Colonic mucosa (tissue), 4 donors: ENCODE measurements at places on chromosomes 16 and 17. TPM values are rescaled to one million over a fixed set of nuclear protein-coding genes. Genes with fewer than 3 reads are reported as not detected.

DNA sequence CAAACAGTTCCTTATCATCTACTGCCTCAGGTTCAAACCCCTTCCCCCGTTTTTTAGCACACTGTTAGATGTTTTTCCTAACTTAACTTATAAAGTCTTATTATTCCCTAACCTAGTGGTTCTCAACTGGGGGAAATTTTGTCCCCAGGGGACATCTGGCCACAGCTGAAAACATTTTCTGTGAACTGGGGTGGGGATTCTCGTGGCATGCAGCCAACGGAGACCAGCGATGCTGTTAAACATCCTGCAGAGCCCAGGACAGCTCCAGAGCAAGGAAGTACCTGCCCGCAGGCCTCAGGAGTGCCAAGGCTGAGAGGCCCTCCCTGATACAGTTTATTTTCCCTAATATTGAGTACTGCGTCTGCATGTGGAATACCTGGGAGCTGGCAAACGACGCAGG is 24.3 kb downstream of the ZCCHC14 start:
- DNase-seq, result no peak

DNA sequence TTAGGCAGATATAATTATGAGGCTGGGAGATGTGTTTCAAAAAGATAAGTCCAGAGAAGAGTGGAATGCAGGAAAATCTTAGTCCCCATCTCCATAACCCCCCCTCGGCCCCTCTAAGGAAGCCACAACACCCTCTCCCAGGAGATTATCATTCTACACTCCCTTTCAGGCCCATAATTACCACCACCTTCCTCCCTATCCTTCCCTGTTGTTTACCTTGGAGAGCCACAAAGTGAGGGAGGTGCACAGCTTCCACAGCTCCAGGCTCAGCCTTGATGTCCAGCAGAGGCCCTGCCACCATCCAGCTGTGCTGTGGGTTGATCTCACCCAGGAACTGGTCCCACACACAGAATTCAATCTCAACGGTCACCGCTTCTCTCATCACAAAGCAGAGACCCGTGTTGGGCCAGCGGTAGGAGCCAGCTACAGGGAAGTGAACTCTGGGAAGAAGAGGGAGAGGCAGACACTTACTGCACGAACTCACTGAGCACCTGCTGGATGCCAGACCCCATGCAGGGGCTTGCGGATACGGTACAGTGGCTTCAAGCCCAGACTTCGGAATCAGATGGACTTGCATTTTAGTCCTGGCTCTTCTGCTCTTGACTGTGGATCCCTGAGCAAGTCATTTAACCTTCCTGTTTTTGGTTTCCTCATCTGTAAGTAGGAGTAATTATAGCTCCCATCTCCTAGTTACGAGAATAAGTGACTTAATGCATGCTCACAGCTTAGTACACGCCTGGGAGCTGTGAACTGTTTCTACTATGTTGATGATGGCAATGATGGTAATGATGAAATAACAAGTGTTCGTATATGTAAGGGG is 44.1 kb downstream of the MIS12 start:
- DNase-seq, result no peak

DNA sequence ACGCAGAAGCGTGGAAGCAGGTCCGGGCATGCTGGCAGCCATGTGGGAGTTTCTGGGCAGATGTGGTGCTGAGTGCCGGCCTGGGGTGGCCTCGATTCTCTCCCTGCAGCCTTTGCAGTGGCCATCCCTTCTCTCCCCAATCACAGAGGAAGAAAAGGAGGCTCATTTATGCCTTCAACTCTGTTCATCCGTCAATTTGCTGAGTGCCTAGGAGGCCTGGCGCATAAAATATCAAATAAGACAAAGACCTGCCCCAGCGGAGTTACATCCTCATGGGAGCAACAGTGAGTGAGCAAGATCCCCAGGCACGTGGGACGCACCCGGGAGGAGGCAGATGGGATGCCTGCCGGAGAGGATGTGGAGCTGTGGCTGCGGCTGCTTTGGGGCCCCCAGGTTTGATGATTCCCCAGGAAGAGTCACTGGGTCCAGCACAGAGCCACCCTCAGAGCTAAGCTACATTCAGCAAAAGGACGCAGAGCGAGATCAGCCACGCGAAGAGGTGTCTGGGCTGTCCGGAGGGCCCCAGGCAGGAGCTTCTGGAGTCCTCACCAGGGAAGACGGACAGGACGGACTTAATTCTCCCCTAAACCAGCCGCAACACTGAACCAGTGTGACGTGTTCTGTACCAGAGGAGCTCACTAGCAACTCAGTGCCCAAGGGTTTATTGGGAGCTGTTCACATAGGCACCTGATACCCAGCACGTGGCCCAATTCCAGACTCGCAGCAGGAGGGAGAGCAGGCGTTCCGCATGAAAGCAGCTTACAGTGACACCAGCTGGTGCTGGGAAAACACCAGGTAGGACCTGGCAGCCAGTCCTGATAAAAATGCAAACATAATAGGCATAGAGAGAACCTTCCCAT is 11.3 kb downstream of the CA5A start:
- DNase-seq, result no peak

DNA sequence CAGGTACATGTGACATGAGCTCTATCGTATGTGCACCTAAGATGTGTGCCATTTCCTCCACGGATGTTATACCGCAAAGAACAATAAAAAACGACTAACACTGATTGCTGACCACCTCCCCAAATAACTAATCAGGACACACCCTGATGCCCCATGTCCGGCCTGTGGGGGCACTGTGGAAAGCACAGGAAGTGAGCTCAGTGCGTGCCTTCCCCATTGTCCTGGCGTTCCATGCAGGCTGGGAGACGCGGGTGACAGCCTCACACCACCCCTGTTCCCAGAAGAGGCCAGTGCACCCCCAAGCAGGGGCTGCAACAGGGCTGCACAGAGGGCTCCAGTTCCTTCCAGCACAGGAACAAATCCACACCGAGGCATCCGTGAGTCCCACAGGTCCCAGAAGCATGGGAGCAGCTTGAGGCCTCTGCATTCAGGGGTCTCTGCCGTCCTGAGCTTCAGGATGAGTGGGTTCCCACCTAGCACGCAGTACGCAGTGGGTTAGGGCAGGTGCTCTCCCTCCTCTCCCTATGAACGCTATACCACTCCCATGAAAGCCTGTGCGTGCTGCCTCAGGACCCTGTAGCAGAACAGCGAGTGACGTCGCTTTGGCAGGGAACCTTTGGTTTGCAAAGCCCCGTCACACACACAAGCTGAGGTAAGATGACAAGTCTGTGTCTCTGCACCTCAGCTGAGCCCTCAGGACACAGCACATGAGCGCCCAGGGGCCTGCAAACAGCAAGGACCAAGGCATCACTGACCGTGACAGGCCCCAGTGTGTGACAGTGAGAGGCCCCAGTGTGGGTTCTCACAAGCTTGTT is 117.7 kb downstream of the ZNF778 start:
- no peak for DNase-seq

DNA sequence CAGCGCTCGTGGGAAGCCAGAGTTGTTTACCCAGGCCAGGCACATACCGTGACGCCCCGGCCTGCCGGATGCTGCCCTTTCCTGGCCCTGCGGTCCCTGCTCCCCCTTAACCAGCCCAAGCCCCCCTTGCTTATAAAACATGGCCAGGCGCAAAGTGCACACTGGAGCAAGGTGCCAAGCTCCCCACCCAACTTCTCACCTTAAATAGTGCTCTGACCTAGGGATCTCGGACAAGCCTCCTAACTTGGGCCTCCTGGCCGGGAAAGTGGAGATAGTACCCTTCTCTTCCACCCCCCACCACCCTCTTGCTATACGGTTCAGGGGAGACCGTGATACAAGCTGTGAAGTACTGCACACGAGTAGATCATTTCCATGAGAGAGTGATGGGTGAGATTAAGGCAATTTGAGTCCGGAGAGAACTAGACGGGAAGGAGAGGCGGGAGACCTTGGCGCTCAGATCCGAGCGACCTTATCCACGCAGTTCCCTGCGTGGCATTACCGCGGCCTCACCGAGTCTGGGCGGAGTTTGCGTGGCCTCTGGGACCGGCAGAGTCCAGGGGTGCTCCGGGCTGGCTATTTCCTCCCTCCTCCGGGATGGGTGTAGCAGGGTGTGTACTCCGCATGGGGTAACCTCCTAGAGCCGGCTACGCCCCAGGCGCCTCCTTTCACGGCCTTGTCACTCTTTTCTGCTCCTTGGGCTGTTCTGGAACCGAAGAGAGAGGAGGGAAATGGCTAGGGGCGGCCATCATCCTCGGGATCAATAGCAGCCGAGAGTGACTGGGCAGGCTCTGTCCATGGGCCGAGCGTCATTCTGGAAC is 4.4 kb upstream of the LHX1 start:
- DNase-seq, result peak; percentile 45

DNA sequence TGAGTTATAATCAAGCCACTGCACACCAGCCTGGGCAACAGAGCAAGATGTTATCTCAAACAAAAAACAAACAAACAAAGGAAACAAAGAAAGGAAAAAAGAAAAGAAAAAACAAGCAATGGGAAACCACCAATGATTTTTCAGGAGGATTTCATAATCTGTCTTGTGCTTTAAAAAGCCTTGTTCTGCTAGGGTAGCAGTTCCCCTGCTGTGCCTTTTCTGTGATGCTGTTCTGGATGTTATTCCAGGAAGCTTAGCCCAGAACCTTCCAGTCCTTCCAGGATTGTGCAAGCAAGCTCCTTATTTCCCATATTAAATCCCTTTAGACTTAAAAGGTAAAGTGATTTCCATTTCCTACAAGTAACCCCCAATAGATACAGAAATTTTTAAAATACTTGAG is 171.1 kb downstream of the ABCC12 start:
- no peak for DNase-seq

DNA sequence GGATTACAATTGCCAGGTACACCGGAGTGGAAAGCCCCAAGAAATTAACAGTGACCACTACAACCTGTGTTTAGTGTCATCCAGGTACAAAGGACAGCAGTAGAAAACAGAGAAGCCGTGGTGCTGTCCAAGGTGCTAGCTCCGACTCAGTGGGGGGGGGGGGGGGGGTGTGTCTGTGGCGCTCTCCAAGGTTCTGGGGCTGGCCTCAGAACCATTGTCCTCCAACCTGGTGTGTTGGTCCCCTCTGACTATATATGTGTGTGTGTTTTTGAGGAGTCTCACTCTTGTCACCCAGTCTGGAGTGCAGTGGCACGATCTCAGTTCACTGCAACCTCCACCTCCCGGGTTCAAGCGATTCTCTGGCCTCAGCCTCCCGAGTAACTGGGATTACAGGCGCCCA is 5.8 kb upstream of the ZNF23 start:
- DNase-seq, result no peak

DNA sequence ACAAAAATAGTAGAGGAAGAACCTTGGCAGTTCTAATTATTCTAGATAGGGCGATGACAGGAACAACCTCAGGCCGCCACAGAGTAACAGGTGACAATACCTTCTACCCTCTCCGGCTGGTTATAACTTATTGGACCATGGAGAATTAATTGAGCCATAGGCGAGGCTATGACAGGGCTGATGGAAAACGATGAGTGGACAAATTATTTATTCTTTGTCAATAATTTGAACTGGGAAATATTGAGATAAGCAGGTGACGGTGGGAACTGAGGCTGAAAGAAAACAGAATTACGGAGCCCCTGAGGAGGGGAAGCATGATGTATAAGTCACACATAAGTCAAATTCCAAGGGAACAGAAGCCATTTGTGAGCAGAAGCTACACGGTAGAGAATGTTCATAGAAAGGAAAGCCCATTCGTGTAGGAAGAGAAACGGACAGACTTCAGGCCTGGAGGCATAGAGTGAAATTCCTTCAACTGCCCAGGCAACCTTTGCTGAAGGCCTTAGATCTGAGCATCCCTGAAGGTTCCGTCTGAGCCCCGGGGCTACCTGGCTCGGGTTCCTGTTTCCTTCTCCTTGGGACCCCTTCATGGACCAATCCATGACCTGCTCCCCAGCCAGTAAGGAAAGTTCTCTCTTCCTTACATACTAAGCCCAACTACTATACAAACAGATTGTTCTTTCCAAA is 158.1 kb downstream of the MAP2K4 start:
- no peak for DNase-seq

- no peak for DNase-seq
Measured at GRCh38 chr17:4974115-4974670, 6.6 kb upstream of the SPAG7 start.

GRCh38 chr17:51188271-51188833 is 22.1 kb downstream of the NME2 start:
- DNase-seq, result no peak

DNA sequence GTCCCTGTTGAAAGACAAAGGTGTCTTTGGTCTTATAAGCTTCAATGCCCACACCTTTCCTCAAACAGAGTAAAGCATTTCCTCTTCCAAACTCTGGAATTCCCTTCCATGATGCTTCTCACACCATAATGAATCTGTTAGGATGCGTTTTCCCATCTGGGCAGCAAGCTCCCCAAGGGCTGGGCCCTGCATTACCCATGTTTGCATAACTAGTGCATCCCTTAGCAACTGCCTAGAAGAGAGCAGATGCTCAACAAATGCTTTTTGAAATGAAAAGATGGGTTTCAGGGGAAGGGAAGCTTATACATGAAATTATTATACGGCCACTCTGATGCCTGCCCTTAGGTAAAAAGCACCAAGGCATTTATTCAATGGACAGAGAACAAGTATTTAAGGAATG is 124.5 kb upstream of the CCL2 start:
- no peak for DNase-seq

- DNase-seq, result no peak
Measured at GRCh38 chr17:78255953-78256706, 24.7 kb downstream of the TMEM235 start.

GRCh38 chr16:8996891-8997290 is 33.2 kb upstream of the USP7 start:
- no peak for DNase-seq

GRCh38 chr17:29196769-29197515 is 16.7 kb upstream of the MYO18A start:
- no peak for DNase-seq

- no peak for DNase-seq
Measured at GRCh38 chr17:49486012-49486641, 9.0 kb upstream of the NGFR start.

- no peak for DNase-seq
Measured at GRCh38 chr17:50139185-50139783, 9.3 kb upstream of the SAMD14 start.

The NPIPB2 gene
- 2.4 TPM for total RNA-seq

The C17orf100 gene
- 1.5 TPM for total RNA-seq

The ATP6V0C gene
- total RNA-seq, result 336 TPM

The IRF8 gene
- total RNA-seq, result 25.1 TPM

The IGSF6 gene
- 2.7 TPM for total RNA-seq

The CCDC154 gene
- 1.6 TPM for total RNA-seq

The KRT28 gene
- not detected for total RNA-seq

The GLP2R gene
- 4.8 TPM for total RNA-seq

The APOBR gene
- 60.8 TPM for total RNA-seq
